ENCODE measurements at places on chromosomes 12 and 14. TPM values are rescaled to one million over a fixed set of nuclear protein-coding genes. Genes with fewer than 3 reads are reported as not detected.

- no peaks in the 10 kb centered on the region for H3K36me3 ChIP-seq
- H3K27ac ChIP-seq: no peak overlapping the region
- H3K4me3 ChIP-seq: no peak overlapping the region
- DNase-seq: peak; percentile 13
Observed at GRCh38 chr14:44767646-44768173, 194.0 kb downstream of the KLHL28 start.

Gene AP5M1
- total RNA-seq: 41.3 TPM

DNA sequence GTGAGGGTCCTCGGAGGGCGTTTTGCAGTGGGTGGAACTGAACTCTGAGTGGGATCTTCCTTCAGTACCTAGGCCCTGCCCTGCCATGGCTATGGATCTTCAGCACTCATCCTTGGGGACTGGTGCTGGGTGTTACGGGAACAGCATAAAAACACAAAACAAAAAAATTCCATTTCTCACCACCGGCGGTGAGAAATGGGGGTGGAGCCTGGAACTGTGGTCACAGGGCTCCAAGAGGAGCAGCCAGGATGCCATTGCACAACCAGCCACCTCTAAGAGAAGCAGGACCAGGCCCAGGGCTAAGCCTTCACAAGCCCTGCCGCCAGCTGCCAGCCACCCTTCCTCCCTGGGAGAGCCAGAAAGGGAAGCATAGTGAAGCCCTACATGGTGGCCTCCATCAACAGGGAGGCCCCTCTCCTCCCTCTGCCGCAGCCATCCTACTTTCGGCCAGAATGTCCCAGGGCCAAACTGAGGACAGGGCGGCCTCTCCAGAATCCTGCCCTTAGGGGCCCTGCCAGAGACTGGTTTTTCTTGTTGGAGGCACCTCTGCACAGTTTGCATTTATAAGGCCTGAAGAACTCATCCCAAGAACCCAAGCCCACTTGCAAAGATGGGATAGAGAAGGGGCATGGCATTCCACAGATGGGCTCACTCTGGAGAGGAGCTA, 76.5 kb downstream of the VCPKMT start:
- peak overlapping the region; percentile 22 for H3K4me3 ChIP-seq
- H3K4me1 ChIP-seq: peaks cover 56% of the 10 kb centered on the region
- H3K36me3 ChIP-seq: no peaks in the 10 kb centered on the region
- DNase-seq: peak; percentile 44

DNA sequence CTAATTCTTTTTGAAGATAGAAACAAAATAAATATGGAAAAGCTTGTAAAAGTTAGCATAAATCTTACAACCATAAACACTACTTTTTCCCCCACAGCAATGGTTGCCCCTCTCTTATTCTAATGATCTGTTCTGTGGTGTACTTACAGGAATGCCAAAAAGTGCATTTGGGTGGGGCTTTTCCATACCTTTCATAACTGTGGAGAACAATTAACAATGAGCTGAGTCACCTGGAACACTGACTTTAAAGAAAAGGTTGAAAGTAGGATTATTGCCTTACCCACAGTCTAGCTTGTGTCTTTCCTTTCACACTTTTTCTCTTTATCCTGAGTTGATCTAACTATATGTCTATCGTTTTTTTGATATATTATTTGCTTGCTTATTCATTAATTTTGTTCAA, 86.9 kb downstream of the TPH2 start:
- H3K36me3 ChIP-seq: no peaks in the 10 kb centered on the region
- H3K27me3 ChIP-seq: peaks cover 13% of the 10 kb centered on the region
- peak; percentile 49 for DNase-seq
- no peak overlapping the region for H3K27ac ChIP-seq
- no peak overlapping the region for H3K4me3 ChIP-seq

GRCh38 chr12:51827925-51828818, 20.3 kb downstream of the FIGNL2 start:
- H3K27me3 ChIP-seq: 0 out of 2 replicates have a peak, but pooled peaks cover 4% of the 10 kb centered on the region
- H3K4me1 ChIP-seq: peaks cover 20% of the 10 kb centered on the region
- no peaks in the 10 kb centered on the region for H3K36me3 ChIP-seq
- no peak overlapping the region for H3K4me3 ChIP-seq
- H3K27ac ChIP-seq: peak overlapping the region; percentile 89

Gene POLE2
- 38.6 TPM for total RNA-seq

Gene MEG3
- total RNA-seq: not detected

- no peak overlapping the region for H3K27ac ChIP-seq
- no peaks in the 10 kb centered on the region for H3K27me3 ChIP-seq
- no peak overlapping the region for H3K4me3 ChIP-seq
Observed at GRCh38 chr14:87158283-87158682, 834.7 kb downstream of the GALC start.

Measured in PC-3 (cell line).